Right renal pelvis (tissue), 4 donors: ENCODE measurements at places on chromosomes 7 and 10. TPM values are rescaled to one million over a fixed set of nuclear protein-coding genes. Genes with fewer than 3 reads are reported as not detected.

The ZNF425 gene
- polyA plus RNA-seq = 6.4 TPM

The ABCC2 gene
- 9.5 TPM for polyA plus RNA-seq

The OPN1SW gene
- 1.4 TPM for polyA plus RNA-seq

The TAS2R3 gene
- polyA plus RNA-seq = 0.41 TPM

GRCh38 chr7:70512144-70512543 lies 619.8 kb upstream of the GALNT17 start:
- no peak for DNase-seq

GRCh38 chr7:29955075-29955792 lies 34.4 kb downstream of the SCRN1 start:
- no peak for DNase-seq

GRCh38 chr7:90626013-90626412 lies 29.9 kb downstream of the CDK14 start:
- DNase-seq = no peak

GRCh38 chr10:22111260-22111659 lies 106.6 kb downstream of the EBLN1 start:
- no peak for DNase-seq

DNA sequence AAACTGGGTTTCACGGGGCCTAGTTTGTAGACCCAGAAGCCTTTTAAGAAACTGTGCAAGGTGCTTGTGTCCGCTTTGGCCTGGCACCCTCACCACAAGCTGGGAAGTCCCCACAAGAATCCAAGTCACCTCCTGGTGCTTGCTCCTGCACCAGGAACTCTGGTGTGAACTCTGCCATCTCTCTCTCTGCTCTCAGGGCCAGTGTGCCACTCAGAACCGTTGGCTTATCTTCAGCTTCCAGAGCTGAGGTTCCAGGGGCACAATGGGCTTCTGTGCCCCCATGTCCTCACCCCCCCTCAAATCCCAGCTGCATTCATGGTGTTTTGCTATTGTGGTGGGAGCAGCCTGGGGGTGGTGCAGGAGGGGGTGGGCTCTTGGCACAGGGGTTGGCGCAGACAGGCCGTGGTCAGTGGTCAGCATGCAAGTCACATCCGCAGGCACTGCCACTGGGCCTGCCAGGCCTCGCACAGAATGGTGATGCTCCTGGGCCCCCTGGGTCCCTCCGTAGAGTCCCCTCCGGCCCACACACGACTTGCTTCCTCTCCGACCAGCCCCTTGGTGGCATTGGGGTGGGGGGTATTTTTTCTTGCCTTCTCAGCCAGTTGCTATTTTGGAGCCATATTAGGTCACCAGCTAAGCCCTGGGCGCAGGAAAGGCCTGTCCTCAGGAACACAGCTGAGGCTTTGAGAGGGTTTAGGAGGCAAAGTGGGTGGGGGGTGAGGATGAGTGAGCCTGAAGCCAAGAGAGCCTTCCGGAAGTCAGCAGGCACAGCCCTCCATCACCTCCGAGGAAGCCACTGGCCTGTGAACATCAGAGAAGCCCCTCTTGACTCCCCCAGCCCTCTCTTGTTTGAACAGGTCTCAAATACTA lies 3.0 kb downstream of the ZCCHC24 start:
- DNase-seq = no peak

DNA sequence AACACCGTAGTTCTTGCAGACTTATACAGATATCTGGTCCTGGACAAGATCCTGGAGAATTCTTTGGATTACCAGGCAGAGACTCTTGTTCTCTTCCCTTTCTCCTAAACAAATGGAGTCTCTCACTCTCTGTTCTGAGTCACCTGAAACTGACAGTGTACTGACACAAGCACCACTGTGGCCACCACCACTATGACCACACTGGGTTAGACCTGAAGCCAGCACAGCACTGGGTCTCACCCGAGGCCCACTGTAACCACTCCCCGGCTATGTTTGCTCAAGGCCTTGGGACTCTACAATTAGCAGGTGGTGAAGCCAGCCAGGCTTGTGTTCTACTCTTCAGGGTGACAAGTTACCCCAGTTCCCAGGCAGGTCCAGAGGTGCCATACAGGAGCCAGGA lies 22.8 kb downstream of the SLC39A12 start:
- no peak for DNase-seq

GRCh38 chr10:93947524-93947923 lies 46.2 kb upstream of the PLCE1 start:
- DNase-seq = no peak

The RBM20 gene
- polyA plus RNA-seq = 5.2 TPM
